Omental fat pad (tissue), 4 donors: ENCODE measurements at places on chromosomes 2 and 18. TPM values are rescaled to one million over a fixed set of nuclear protein-coding genes. Genes with fewer than 3 reads are reported as not detected.

GRCh38 chr18:63004466-63005089 lies 289.2 kb downstream of the PHLPP1 start:
- DNase-seq: no peak

GRCh38 chr2:17593841-17594491 lies 53.5 kb downstream of the VSNL1 start:
- no peak for DNase-seq

DNA sequence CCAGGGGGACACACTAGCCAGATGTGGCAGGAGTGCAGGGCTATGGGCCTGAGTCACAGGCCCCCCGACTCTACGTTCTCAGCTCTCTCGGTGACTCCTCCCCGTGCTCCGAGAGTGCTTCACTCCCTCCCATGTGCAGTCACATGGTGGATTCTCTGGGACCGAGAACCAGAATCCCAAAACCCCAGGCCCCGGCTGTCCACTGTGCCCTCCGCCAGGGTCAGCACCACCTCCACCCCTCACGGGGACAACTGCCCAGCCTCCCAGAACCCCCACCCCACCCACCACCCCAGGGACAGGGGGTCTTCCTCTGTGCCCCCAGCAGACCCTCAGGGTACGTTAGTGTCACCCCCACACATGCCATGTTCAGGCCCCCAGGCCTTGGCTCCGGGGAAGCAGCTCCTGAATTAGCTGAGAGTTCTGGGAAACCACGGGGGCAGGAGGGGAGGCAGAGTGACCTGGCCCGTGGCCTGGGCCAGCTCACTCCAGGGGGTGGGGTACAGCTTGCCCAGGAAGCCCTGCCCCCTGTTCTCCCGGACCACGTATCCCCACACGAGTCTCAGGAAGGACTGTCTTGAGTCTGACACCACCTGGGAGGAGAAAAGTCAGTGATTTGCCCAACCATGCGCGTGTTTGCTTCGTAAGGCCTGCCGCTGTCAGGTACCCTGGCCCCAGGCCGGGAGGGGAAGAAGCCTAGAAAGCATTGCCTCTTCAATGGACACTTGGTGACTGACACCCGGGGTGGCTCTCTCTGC lies 4.4 kb downstream of the RAMP1 start:
- DNase-seq: no peak

DNA sequence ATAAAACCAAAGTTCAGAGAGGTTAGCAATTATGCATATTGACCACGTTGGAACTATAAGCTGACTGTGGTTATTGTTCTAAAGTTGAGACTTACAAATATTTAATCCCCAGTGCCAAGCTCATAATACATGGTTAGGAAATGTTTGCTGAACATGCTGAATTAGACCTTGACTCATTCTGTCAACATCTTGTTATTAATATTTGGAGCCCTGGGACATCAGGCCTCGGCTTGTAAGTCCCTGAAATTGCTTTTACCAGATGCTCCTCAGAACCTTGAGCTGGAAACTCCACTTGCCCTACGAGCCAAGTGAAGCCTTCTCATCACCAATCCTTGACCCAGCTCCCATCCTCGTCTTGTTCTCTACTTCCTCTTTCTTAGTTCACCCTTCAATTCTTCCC lies 21.2 kb downstream of the DYNAP start:
- no peak for DNase-seq

Gene CNDP2
- total RNA-seq: 78.8 TPM
